ENCODE measurements at places on chromosomes 11 and 22. TPM values are rescaled to one million over a fixed set of nuclear protein-coding genes. Genes with fewer than 3 reads are reported as not detected.
A peak's percentile ranks its signal among the peaks of the same experiment; 100 is the strongest.

Gene ZBTB3
- 9.8 TPM for total RNA-seq

Gene SYT7
- 2.3 TPM for total RNA-seq

Gene MGAT3
- 11.0 TPM for total RNA-seq

Gene THRSP
- 2.7 TPM for total RNA-seq

Gene BTBD18
- not detected for total RNA-seq

Gene ROBO4
- 19.7 TPM for total RNA-seq

Gene AMOTL1
- 66.2 TPM for total RNA-seq

Gene OR8J1
- total RNA-seq = not detected

Gene RAB38
- total RNA-seq = 5.1 TPM

Gene POLD3
- 19.0 TPM for total RNA-seq

Gene PDHX
- 30.5 TPM for total RNA-seq

DNA sequence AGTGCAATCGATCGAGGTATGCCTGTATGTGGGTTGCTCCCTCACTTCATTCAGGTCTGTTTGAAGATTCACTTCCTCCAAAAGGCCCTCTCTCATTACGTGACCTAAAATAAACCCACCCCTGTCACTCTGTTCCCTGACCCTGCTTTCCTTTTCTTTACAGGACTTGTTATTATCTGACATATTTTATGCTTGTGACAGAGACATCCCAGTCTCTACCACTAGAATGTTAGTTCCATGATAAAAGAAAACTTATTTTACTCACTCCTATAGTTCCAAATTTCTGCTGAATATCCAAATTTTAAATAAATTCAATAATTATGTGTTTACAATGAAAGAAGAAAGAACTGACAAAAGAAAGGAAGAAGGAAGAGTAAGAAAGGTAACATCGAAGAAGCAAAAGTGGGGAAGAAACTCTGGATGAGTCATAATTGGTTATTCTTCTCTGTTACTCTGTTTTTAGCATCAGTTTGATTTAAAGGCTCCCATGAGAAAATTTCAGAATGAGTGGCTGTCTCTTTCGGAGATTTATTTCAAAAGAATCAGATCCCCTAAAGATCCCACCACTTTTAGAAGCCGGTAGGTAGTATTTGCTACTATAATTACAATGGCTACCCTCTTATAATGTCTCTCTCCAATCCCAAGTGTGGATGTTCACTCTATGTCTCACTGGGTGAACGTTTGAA, 33.5 kb downstream of the ENTHD1 start:
- H3K27me3 ChIP-seq = no peaks in the 10 kb centered on the region
- no peak overlapping the region for H3K27ac ChIP-seq
- H3K4me1 ChIP-seq = no peaks in the 10 kb centered on the region
- H3K36me3 ChIP-seq = no peaks in the 10 kb centered on the region
- H3K4me3 ChIP-seq = no peak overlapping the region

DNA sequence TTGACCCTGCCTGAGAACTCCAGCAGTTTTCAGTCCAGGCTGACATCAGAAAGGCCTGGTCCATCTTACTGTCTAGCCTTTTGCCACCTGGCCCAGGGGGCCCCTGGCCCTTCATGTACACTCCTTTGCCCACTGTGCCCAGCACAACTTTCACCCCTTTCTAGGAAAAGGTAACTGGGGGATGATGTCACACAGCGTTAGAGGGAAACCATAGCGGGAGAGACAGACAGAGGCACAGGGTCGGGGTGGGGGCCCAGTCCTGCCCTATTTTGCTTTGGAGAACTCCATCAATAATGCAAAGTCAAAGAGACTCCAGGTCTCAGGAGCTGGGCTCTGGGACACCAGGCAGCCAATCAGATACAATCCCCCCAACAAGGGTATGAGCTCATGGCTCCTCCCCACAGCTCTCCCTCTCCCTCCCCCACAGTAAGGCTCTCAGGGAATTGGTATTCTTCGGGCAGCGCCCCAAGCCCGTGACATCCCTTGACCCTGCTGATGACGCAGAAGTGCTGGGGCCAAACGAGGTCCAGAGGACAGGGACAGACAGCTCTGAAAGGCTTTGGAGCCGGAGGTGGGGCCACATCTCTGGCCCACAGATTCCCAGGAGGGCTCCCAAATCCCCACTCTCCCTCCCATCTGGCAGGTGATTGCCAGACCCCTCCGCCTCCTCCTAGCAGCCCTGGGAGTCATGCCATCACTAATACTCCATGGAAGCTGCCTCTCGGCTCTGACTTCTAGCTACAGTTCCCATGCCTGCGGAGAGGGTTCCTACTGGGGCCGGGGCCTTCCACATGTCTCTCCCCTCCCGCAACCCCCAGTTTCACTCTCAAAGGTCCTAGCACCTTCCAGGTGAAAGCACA, 5.9 kb downstream of the USP2 start:
- DNase-seq = peak; percentile 75
- H3K4me1 ChIP-seq = no peaks in the 10 kb centered on the region
- H3K27me3 ChIP-seq = no peaks in the 10 kb centered on the region
- H3K36me3 ChIP-seq = no peaks in the 10 kb centered on the region
- H3K4me3 ChIP-seq = no peak overlapping the region

GRCh38 chr11:130471731-130472433, 23.4 kb downstream of the ADAMTS15 start:
- H3K4me3 ChIP-seq = no peak overlapping the region
- no peaks in the 10 kb centered on the region for H3K4me1 ChIP-seq
- no peaks in the 10 kb centered on the region for H3K36me3 ChIP-seq
- no peak overlapping the region for H3K27ac ChIP-seq

DNA sequence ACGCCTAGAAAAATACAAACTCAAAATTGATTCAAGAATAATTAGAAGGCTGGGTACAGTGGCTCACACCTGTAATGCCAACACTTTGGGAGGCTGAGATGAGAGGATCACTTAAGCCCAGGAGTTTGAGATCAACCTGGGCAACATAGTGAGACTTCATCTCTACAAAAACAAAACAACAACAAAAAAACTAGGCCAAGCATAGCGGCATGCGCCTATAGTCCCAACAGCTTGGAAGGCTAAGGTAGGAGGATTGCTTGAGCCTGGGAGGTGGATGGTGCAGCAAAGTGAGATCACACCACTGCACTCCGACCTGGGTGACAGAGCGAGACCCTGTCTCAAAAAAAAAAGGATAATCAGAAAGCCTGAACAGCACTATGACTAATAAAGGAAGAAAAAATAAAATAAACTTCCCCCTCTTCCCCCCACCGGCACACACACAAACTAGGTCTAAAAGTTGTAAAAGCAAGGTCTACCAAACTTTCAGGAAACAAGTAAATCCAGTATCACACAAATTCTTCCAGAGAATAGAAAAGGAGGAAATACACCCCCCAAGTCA, 35.8 kb downstream of the RRAS2 start:
- H3K4me3 ChIP-seq = no peak overlapping the region
- H3K36me3 ChIP-seq = no peaks in the 10 kb centered on the region
- H3K27ac ChIP-seq = no peak overlapping the region
- peaks cover 3% of the 10 kb centered on the region for H3K4me1 ChIP-seq
- no peaks in the 10 kb centered on the region for H3K27me3 ChIP-seq

DNA sequence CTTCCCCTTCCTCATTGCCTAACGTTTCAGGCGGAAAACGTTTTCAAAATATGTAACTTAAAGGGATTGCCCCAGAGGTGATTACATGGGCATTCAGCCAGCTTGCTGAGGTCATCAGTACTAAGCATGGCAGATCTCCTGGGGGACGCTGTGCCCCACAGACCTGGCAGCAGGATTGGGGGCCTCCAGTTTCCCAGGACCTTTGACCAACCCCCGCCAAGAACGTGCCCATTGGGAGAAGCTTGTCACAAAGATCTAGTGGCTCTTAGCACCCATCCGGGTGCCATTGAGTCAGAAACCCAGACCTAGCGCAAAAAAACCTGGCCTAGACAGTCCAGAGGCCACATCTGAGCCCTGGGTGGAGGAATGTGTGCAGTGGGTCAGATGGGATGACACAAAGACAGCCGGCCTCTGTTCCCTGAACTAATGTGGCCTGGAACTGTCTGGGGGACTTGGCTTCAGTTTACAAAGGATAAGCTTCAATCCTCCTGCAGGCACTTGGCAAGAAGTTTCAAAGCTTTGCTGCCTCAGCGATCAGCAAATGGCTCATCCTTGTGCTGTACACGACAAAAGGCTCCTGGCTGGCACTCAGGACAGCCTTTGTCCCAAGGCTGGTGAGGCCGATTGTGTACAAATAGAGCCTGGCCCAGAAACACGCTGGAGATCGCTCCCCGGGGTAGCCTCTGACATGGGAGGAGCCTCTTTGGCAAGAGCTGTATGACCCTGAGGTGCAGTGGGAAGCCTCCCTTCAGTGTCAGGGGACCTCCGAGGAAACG, 9.5 kb downstream of the C1QTNF6 start:
- no peak overlapping the region for H3K27ac ChIP-seq
- H3K36me3 ChIP-seq = no peaks in the 10 kb centered on the region
- H3K4me3 ChIP-seq = no peak overlapping the region
- DNase-seq = peak; percentile 44
- no peaks in the 10 kb centered on the region for H3K27me3 ChIP-seq

DNA sequence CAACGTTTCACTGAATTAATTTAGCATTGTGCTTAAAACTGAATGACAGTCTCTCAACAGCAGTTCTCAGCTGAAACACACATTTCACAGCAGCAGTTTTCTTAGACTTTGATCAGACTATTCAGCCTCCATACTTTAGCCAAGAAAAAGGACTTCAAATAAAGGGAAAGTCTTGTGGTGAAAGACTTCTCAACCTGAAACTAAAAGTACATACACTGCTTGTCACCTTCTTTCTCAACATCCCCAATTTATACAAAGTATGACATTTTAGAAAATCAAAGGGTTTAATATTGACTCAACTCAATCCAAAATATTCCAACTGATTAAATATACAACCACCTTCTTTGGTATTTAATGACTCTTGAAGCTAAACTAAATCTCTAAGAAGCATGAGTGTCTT, 419.0 kb downstream of the LRRC4C start:
- H3K4me3 ChIP-seq = no peak overlapping the region
- no peak for DNase-seq
- no peaks in the 10 kb centered on the region for H3K27me3 ChIP-seq
- no peak overlapping the region for H3K27ac ChIP-seq

- H3K4me3 ChIP-seq = no peak overlapping the region
- no peaks in the 10 kb centered on the region for H3K27me3 ChIP-seq
- H3K4me1 ChIP-seq = no peaks in the 10 kb centered on the region
- H3K27ac ChIP-seq = peak overlapping the region; percentile 16
- peak; percentile 62 for DNase-seq
Observed at GRCh38 chr22:29309332-29310064, 3.0 kb downstream of the GAS2L1 start.

DNA sequence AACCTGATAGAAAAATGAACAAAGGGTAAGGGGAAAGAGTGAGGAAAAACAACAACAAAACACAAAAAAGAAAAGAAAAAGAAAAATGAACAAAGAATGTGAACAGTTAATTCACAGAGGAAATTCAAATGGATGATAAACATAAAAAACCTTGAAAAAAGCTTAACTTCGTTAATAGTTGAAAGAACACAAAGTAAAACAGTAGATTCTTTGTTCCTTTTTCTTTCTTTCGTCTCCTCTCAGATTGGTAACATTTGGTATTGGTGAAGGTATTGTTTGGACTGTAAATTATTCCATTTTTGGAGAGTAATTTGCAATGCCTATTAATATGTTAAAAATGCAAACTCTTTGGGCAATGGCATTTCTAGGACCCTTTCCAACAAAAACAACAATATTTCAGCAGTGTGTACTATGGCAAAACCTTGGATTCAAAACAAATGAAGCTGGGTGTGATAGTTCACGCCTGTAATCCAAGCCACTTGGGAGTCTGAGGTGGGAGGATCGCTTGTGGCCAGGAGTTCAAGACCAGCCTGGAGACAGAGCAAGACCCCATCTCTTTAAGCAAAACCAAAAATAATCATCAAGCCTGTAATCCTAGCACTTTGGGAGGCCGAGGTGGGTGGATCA, 3.3 kb upstream of the BACE1 start:
- no peak overlapping the region for H3K4me3 ChIP-seq
- H3K4me1 ChIP-seq = no peaks in the 10 kb centered on the region
- DNase-seq = no peak
- H3K27ac ChIP-seq = no peak overlapping the region

- H3K4me1 ChIP-seq = no peaks in the 10 kb centered on the region
- H3K4me3 ChIP-seq = no peak overlapping the region
- H3K27me3 ChIP-seq = no peaks in the 10 kb centered on the region
- no peak overlapping the region for H3K27ac ChIP-seq
Observed at GRCh38 chr22:32830473-32830872, 29.0 kb downstream of the TIMP3 start.

- no peaks in the 10 kb centered on the region for H3K27me3 ChIP-seq
- DNase-seq = peak; percentile 14
- H3K36me3 ChIP-seq = no peaks in the 10 kb centered on the region
- no peak overlapping the region for H3K4me3 ChIP-seq
- no peaks in the 10 kb centered on the region for H3K4me1 ChIP-seq
Observed at GRCh38 chr11:71248656-71249055, 3.7 kb downstream of the SHANK2 start.

DNA sequence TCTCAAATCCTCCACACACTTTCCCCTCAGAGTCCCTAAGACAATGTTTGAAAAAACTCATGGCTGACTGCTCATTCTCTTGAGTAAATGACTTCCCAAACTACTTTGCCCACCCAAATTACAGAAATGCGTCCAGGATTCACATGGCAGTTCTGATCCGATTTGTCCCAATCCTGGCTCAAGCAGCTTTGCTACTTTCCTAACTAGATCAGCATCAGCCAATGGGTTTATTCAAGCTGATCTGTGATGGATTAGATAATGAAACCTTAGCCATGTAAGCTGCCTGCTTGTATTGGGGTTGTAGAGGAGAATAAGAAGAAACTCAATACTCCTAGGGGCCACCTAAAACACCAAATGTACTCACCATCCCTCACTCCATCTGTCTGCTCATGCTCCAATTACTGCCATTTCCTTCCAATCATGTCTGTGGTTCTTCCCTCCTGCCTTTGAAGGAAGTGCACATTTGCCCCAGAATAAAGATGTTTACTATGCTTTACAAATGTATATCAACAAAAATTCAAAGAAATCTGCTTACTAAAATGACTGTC, 6.9 kb downstream of the RBFOX2 start:
- no peak for DNase-seq
- no peaks in the 10 kb centered on the region for H3K36me3 ChIP-seq
- H3K4me1 ChIP-seq = peaks cover 3% of the 10 kb centered on the region

DNA sequence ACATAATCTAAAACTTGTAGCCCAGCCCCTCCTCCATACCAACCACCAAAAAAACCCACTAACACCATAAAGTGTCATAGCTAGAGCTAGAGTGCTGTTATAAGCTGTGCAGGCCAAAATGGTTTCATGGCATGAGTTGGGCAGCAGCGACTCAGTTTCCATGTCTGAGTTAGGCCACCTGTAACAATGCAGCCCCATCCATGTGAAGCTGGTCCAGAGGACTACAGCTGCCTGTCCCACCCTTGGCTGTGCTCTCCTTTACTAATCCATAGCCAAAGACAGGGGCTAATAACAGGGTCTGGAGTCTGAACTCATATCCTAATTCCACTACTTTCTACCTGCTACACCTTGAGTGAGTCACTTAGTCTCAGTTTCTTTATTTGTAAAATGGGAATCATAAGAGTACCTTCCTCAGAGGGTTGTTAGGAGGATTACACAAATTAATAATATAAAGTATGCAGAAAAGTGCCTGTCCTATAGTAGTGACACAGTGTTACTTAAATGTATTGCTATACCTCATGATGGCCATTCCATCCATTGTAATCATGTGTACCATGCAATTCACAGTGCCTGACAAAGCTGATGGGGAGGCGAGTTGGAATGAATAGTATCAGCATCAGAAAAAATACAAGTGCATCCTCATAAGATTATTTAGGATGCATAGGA, 20.6 kb downstream of the KCNQ1OT1 start:
- H3K27me3 ChIP-seq = no peaks in the 10 kb centered on the region
- H3K27ac ChIP-seq = no peak overlapping the region
- DNase-seq = no peak

- no peaks in the 10 kb centered on the region for H3K36me3 ChIP-seq
- DNase-seq = no peak
- no peaks in the 10 kb centered on the region for H3K27me3 ChIP-seq
- H3K27ac ChIP-seq = no peak overlapping the region
- no peaks in the 10 kb centered on the region for H3K4me1 ChIP-seq
Observed at GRCh38 chr11:114909866-114910265, 231.5 kb downstream of the NXPE2 start.

All from aorta (tissue), 5 donors.